Bronchus fibroblast of lung (primary cell): ENCODE measurements at places on chromosomes 1 and 21. TPM values are rescaled to one million over a fixed set of nuclear protein-coding genes. Genes with fewer than 3 reads are reported as not detected.

The NTMT2 gene
- not detected in 2 replicates for total RNA-seq

The SH3D21 gene
- total RNA-seq = 1.3 and 1.8 TPM in 2 replicates

The CD1B gene
- not detected in 2 replicates for total RNA-seq

The SLC9C2 gene
- not detected in 2 replicates for total RNA-seq

The MAP3K21 gene
- total RNA-seq = 0.67 and 0.89 TPM in 2 replicates

The FCGR1A gene
- total RNA-seq = not detected in 2 replicates

The ANKRD35 gene
- 6.8 and 7.4 TPM in 2 replicates for total RNA-seq

The ENAH gene
- total RNA-seq = 26.3 and 33.6 TPM in 2 replicates
